ENCODE measurements at places on chromosomes 6 and 20.

GRCh38 chr6:162017536-162017935 is 710.0 kb downstream of the PRKN start:
- DNase-seq = no peak

- DNase-seq = no peak
Measured at GRCh38 chr6:85465762-85466161, 15.9 kb downstream of the NT5E start.

DNA sequence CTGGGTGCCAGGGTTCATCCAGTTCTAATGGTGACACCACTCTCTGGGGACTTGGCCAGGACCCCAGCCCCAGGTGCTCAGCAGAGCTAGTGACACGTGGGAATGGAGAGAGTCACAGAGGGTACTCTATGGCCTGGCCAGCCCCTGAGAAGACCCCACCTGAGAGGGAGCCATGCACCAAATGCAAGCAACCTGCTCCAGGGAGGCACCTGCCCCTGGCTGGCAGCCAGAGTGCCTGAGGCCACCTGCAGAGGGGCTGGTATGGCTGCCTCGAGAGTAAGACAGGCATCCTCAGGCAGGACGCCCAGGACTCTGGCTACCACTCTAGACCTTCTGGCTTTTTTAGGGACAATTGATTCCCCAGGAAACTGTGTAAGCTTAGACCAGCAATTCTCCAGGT is 38.6 kb upstream of the CST7 start:
- no peak for DNase-seq

DNA sequence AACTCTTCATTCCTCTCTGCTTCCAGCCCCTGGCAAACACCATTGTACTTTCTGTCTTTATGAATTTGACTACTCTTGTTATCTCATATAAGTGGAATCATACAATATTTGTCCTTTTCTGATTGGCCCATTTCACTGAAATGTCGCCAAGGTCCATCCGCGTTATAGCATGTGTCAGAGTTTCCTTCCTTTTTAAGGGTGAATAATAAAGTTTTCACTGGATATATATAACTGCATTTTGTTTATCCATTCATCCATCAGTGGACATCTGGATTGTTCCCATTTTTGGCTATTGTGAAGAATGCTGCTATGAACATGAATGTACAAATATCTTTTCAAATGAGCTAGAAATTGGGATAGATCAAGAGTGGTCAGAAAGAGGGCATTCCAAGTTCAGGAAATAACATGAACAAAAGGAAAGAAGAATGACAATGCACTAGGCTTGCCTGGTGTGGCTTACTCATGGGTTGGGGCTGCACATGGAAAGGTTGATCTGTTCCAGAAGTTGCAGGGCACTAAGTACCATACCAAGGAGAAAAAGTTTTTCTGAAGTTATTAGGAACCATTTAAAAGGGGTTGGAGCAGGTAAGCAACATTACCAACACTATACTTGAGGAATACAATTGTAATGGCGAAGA is 10.0 kb upstream of the L3MBTL3 start:
- DNase-seq = no peak

- no peak for DNase-seq
Measured at GRCh38 chr6:32070814-32071543, 32.8 kb downstream of the CYP21A2 start.

Measured in germinal center (tissue), 1 donor.